Stimulated activated CD4-positive, alpha-beta T cell treated with anti-CD3 and anti-CD28 coated beads, Interleukin-12 subunit alpha, Interleukin-12 subunit beta, amount 100 ng/mL, for 48 hours (primary cell): ENCODE measurements at places on chromosomes 12 and 14.

GRCh38 chr12:24943947-24944600 is 4.8 kb downstream of the BCAT1 start:
- DNase-seq: no peak

DNA sequence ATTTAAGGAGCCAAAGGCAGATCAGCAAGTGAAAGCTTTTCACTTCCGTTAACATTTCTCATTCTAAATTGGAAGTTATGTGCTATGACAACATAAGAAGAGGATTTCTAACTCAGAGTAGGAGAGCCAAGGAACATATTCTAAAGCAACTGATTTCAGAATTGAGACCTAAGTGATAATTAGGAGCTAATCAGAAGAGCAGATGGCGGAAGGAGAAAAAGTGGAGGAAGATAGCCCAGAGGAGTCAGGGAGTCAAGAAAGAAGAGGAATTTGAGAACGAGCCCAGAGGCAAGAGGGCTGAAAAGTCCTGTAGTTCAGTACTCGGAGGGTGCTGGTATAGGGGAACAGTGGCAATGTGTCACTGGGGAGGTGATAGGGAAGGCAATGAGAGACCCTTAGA is 162.4 kb downstream of the CNTN1 start:
- DNase-seq: no peak

DNA sequence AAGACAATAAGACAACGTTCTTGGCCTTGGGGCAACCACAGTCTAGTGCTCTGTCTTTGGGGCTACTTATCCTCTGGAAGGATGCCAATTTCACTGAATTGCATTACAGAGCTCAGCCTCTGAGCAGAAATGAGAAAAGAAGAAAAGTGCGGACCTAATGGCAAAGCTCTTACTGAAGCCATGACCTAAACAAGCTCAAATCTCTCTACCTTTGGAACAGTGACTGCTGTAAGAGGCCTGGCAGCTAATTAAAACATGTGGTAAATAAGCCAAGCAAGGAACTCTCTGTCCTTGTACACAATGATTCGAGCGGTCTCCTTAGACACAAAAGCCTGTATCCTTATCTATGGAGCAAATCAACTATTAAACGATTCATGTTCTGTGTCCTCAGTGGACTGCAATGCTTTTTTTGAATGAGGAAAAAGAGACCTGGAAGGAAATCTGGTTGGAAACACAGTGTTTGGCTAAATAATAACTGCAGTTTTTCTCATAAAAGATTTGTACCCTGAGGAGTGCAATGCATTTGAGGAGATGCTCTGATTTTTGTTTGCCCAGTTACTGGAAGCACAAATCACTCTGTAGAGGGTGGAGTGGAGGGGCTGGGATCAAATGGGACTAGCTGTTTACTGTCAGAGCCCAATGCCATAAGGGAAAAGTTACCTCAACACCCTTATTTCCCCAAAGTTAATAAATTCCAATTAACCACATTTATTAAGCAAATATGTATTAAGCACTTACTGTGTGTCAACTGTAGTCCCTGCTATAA is 113.9 kb downstream of the NDUFA12 start:
- no peak for DNase-seq

- DNase-seq: no peak
These were observed 187.5 kb downstream of the ATXN7L3B start for GRCh38 chr12:74725154-74725553.

DNA sequence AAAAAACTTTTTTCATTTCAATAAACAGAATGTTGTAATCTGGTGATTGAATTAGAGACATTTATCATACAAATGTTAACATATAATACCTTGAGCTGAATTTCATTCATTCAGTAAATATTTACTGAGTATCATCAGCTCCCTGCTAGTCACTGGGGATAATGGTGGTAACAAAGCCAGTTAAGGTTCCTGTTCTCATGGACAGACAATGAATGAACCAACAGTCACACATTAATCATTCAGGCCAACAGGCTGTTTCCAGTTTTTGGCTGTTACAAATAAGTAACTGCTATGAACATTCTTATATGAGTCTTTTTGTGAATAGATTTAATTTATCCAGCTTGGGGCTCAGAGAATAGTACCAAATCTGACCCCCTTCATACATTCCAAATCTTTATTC is 13.5 kb downstream of the EXD2 start:
- DNase-seq: no peak

DNA sequence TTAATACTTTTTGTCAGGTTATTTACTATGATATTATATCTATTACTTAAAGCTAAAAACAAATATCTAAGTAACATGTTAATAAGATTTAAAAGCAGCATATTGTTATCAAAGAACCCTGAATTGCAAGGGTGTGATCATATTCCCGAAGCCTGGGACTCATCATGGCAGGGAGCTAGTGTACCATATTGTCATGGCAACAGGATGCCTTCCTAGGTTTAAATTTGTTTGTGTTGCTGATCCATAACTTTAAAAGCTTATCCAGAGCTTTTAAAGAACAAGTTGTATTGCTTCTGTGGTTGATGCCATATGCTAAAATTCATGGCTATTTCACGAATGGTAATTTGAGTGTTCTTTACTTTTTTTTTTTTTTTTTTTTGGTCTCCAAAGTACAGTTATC is 500.5 kb downstream of the NAV3 start:
- no peak for DNase-seq

- no peak for DNase-seq
These were observed 216.0 kb upstream of the NPAS3 start for GRCh38 chr14:32722631-32723183.

- DNase-seq: no peak
These were observed 59.9 kb downstream of the SETD3 start for GRCh38 chr14:99420711-99421110.

DNA sequence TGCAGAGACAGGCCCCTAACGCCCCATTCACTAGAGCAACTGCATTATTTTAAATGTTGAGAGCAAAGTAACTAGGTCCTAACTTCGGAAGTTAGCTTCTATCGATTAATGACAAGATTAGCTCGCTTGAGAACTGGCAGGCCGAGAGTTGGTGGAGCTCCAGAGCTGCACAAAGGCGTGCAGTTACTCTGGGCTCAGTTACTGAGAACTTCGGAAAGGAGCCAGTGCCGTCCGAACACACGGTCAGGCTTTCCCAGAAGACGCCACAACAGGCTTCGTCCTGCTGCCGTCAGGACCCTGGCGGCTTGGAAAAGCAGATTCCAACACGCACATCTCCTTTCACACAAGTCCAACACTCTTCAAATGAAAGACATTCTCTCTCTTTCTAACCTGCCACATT is 45.4 kb upstream of the TESC start:
- DNase-seq: no peak

GRCh38 chr14:99389174-99389826 is 91.4 kb downstream of the SETD3 start:
- DNase-seq: peak; percentile 44

GRCh38 chr12:87096082-87096585 is 839.9 kb upstream of the MGAT4C start:
- no peak for DNase-seq

- no peak for DNase-seq
These were observed 907.0 kb downstream of the BCL11B start for GRCh38 chr14:98364961-98365360.

DNA sequence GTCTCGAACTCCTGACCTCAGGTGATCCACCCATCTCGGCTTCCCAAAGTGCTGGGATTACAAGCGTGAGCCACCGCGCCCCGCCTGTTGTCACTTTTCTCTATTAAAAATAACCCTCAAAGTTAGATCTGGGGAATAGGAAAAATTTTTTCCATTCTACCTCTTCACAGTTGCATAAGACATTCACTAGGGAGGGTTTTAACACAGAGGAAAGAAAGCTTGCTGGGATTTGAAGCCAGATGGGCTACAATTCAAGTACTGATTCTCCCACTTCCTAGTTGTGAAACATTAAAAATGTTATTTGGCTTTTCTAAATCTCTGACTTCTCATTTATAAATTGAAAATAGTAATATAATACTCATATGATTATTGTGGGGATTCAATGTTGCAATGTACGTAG is 23.3 kb upstream of the SLC15A5 start:
- no peak for DNase-seq

- DNase-seq: no peak
These were observed 637 bp downstream of the PTMS start for GRCh38 chr12:6766651-6767349.

DNA sequence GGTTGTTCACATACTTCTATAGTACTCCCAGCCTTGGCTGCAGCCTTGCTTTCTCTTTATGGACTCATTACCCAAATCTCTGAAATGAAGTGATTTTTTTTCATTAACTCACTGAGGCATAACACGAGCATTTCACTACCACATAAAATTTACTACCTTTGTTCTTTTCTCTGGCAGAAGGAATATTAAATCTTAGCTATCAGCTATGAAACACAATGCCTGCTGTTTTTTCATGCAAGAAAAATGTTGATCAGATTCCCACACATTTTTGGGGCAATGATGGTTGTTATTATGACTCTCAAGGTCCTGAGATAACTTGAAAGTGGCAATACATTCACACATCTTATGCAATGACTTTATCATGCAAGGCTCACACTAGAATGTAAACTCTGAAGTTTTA is 225.3 kb upstream of the ATP2B1 start:
- DNase-seq: no peak

DNA sequence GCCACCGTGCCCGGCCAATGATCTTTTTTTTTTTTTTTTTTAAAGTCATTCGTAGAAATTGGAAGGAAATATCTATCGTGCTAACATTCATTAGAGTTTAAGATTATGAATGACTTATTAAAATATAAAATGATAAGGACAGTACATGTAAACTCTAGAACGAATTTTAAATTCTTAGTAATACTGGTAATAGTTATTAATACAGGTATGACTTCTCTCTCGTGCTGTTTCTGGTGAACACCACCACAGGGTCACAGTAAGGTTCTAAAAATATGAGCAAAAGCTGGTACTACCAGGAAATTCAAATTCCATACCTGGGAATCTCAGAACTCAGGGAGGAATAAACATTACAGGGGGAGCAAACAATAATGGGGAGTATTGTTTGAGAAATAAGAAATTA is 26.2 kb downstream of the WNK1 start:
- DNase-seq: no peak

DNA sequence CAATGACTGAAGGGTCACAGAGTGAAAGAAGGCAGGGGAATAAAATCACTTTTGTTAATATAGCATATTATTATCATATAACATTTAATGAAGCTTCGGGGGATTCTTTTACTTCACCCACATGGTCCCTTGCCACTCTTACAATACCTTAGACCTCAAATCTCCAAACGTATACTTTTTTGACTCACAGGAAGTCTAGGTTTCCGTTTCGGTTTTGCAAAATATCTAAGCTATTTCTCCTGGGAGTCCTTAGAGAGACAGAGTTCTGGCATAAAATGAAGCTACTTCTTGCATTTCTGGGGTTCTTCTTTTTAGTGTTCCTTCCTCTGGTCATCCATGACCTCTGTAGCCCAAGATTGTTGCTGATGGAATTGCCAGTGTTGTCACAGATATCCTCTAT is 590.5 kb upstream of the ATP2B1 start:
- no peak for DNase-seq

DNA sequence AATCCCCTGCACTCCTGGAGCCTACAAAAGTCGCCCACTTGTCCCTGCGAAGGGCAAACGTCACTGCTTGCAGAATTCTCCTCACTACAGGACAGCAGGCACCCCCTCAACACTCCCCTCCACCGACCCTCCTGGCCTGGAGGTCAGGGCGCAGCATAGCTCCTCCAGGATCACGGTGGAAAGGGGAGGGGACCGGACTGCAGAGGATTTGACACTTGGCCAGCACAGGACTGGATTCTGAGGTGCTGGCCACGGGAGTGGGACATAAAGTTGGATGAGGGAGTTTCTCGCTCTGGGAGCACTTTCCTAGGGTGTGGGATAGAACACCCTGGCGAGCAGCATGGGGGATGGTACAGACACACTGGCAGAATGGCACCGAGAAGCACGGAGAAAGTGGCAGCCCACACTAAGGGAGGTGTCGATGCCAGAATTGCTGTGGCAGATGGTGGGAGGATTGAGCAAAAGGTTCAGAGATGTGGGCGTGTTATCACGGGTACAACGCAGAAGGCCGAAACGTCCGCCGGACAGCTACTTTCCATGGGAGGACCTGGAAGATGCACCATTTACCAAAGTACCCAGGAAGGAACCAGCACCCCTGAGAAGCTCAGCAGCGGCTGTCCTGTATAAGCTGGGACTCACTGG is 51.4 kb upstream of the DIO3 start:
- DNase-seq: no peak

DNA sequence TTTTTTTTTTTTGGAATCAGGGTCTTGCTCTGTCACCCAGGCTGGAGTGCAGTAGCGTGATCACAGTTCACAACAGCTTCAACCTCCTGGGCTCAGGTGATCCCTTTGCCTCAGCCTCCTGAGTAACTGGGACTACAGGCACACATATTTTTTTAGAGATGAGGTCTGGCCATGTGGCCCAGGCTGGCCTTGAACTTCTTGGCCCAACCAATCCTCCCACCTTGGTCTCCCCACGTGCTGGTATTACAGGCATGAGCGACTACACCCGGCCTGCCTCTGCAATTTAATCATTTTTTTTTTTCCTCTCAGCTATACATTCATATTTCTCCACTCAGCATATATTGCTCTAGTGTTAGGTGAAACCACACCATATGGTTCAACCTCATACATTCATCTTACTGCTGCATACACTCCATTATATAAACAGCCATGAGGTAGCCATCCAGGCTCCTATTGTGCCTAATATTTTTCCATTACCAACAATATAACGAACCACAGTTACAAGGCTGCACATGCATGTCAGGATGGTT is 7.1 kb downstream of the STX2 start:
- no peak for DNase-seq

DNA sequence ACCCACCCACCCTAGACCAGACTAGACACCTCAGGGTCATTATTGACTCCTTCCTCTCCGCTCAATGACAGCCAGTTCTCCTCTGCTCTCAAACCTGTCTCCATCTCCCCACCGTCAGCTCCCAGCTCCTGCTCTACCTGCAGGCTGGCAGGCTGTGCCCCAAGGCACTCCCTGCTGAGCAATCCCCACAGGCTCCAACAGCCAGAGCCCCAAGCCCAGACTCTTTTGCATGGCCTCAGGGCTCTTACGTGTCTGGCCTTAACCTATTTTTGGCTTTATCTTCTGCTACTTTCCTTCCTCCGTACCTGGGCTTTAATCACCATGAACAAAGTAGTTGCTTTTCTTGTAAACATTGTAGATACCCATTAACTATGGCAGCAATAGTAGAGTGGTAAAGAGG is 162.9 kb upstream of the PRMT8 start:
- DNase-seq: no peak

DNA sequence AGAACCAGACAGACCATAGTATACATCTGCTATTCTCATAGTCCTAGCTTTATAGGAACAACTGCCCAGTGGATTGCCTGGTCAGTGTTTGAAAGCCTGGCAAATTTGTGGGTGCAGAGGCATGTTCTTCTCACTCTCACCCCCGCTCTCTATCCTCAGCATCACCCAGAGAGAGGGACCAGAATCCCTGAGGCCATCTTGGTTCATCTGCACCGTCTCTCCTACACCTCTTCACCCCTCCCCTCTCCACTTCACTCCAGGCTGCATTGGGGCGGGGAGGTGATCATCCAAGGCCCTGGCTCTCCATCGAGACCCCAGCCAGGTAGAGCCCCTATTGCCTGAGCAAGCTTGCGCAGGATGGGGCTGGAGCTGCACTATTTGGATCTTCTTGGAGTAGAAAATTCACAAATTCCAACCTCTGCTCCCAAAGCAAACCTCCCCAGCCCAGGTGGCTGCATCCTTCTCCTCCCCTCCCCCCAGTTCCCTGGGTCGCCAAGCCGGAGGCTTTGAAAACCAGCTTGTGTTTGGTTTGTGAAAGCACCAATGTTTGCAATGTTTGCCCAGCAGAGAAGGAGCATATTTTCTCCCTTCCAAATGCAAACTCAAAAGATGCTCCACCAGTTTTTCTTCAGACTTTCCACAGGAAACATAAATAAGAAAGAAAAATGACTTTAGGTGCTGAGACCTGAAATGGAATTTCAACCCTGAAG is 18.6 kb upstream of the COL2A1 start:
- DNase-seq: no peak
